ENCODE measurements at places on chromosomes 12 and 14.

DNA sequence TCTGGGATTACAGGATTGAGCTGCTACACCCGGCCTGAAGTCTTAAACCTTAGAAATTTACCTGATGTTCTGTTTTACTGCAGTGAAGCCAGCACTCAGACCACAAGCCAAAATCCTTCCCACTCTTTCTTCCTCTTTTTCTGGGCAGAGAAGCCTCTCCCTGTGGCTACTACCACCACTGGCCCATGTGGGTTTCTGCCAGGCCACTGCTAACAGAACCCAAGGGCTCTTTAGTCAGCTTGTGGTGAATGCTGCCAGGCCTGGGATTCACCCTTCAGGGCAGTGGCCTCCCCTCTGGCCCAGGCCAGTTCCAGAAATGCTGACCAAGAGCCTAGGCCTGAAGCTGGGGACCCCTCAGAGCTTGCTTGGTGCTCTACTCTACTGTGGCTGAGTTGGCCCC lies 35.3 kb downstream of the GAS2L3 start:
- no peak for DNase-seq

- DNase-seq = no peak
These were observed 115.4 kb downstream of the ADAMTS20 start for GRCh38 chr12:43436597-43436996.

GRCh38 chr14:55427439-55427838 lies 13.0 kb downstream of the TBPL2 start:
- no peak for DNase-seq

GRCh38 chr14:101001311-101002069 lies 98.0 kb upstream of the RTL1 start:
- DNase-seq = peak; percentile 38

DNA sequence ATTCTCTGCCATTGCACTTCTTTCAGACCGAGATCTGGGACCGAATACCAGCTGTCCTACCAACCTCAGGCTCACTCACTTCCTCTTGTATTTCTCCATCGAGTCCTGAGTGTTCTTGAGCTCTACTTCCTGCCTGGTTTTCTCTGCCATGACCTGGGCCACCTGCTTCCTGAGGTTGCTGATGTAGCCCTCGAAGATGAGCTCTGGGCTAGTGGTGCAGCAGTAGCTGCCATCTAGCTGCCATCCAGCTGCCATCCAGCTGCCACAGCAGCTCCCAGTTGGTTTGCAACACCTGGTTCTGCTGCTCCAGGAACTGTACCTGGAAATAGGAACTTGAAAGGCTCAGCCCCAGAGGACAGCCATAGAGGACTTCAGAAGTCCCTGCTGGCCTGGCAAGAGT lies 15.0 kb upstream of the KRT73 start:
- no peak for DNase-seq

DNA sequence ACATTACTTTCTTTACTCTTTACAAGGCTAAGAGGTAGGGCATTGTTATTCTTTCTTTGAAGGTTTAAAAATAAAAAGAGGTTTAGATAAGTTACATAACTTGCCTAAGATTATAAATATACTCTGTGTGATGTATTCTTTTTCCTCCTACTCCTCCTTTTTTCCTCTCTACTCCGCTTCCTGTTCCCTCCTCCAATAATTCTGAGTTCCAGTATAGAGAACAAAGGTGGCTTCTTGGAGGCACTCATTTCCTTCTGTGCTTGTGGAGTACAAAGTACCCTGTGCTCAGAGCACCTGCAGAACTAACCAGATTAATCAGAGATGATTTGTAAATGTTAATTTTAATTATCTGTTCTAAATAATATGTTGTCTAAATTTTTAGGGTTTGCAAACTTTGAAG lies 11.3 kb downstream of the LRRC9 start:
- DNase-seq = no peak

DNA sequence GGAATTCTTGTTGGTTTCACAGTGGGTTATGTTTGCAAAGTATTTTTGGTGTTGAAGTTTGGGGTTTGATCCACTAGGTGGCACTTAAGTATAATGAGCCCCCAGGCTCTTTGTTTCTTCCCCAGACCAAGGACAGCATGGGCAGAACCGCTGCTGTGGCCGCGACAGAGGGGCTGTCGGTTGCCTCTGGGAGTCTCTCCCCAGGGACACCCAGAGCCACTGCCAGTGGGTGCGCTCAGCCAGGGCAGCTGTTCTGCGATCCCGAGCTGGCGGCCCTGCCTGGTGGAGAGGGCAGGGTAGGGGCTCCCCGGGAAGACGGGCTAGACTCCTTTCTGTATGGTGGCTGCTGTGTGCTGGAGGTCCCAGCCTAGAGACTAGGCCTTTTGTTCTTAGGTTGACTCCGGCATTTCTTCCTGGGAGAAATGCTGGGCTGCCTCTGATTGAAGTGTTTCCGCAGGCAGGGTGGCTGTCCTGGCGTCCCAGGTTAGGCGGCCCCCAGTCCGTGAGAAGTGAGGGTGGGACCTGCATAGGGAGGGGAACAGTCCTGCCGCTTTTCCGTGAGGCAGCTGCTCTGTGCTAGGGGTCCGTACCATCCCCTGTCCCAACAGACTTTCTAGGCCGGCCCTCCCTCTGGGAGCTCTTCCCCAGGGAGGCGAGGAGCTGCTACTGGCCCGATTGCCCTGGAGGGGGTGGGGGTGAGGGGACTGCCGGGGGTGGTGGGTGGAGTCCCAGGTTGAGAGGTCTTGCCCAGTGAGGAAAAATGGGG lies 253.1 kb upstream of the PELI2 start:
- DNase-seq = no peak

- DNase-seq = no peak
These were observed 108.7 kb downstream of the BCAT1 start for GRCh38 chr12:24840046-24840800.

DNA sequence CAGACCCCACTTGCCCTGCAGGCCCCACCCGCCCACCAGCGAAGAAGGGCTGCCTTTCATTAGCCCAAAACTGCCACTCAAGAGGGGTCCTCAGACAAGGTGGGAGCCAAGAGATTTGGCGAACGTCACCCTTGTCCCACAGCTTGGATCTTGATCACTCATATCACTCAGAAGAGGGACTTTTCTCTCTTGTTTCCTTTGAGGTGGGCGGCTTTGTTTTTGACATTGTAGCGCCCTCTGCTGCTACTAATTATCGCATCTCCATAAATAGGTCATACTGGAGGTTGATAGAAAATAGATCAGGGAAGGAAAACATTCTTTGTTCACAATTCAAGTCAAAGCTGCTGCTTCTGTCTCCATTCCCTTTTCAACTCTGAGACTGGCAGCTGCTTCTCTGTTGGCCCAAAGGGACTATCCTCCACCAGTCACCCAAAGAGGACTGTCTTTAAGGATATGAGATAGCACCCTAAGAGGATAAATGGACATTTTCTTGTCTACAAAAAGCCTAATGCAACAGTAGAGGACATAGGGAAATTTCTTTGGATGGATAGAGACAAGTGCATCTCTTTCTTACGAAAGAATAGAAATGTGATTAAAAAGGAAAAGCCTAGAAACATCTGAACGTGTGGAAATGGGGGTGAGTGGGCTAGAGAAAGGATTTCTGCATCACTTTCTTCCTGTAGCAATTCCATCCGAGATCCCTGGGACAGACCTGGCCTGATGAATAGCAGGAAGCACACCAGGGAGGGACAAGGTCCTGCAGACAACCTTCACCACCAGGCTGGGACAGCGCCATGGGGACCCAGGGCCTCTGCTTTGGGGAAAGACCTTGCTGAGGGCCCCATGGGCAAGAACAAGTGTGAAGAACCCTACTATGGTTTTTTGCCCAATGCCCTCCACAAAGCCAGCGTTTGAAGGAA lies 115.8 kb downstream of the DAD1 start:
- DNase-seq = peak; percentile 54

- DNase-seq = peak; percentile 24
These were observed 415.4 kb upstream of the CCDC196 start for GRCh38 chr14:66070542-66071319.

GRCh38 chr14:99393059-99393655 lies 87.5 kb downstream of the SETD3 start:
- peak; percentile 24 for DNase-seq

GRCh38 chr12:120658286-120659150 lies 18.1 kb downstream of the CABP1 start:
- DNase-seq = no peak

GRCh38 chr12:3523728-3524127 lies 32.7 kb downstream of the PRMT8 start:
- no peak for DNase-seq

- DNase-seq = no peak
These were observed 2.4 kb downstream of the DHH start for GRCh38 chr12:49092086-49092815.

DNA sequence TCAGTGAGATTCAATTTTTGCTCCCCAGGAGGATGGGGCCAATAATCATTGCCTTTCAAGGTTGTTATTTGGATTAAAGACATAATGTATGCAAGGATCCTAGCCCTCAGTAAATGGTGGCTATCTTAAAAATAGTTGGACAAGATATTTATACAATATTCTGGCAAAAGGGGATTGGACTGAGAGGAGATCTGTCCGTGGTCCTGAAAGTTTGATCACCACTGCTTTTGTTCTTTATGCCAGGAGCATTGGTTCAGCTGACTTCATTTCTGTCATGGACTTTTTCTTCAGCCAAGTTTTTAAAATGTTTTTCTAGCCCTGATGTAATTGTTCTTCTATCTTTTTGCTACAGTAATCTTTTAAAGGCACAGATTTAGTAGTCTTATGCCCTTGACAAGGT lies 70.2 kb upstream of the TCL1A start:
- DNase-seq = peak; percentile 44
